ENCODE measurements at places on chromosomes 13 and 19.

- DNase-seq = no peak
Measured at GRCh38 chr13:48615049-48615448, 38.7 kb upstream of the CYSLTR2 start.

DNA sequence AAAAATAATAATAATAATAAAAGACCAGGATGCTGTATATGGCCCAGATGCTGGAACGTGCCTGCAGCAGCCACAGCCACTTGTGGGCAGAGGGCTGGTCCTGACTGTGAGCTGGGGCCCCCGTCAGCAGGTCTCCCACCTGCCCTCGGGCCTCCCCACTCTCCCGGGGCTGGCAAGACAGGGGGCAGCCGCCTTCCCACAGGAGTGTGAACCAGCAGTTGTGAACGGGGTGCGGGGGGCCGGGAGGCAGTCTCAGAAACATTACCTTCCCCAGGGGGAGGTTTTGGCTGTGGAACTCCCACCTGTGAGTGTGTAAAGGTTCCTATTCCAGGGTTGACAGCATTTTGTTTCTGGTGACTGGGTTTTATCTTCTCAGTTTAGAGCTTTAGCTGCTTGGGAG is 151.4 kb downstream of the KDM4B start:
- DNase-seq = no peak

DNA sequence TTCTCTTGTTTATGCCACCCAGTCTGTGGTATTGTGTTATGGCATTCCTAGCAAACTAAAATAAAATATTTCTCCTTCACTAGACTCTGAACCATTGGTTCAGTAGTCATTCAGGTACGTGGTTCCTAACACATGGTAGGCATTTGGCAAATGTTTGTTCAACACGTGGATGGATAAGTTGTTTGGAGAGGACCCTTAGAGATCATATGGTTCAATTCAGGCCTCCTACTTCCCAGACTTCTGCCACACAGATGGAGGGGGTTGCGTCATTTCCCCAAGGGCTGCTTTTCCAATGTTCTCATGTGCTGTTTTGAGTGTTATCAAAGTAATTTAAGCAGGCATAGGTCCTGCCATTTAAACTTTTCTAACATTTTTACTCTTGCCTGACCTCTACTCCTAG is 6.7 kb downstream of the CXCL17 start:
- DNase-seq = no peak

GRCh38 chr13:77857531-77858209 is 61.0 kb downstream of the EDNRB start:
- no peak for DNase-seq

DNA sequence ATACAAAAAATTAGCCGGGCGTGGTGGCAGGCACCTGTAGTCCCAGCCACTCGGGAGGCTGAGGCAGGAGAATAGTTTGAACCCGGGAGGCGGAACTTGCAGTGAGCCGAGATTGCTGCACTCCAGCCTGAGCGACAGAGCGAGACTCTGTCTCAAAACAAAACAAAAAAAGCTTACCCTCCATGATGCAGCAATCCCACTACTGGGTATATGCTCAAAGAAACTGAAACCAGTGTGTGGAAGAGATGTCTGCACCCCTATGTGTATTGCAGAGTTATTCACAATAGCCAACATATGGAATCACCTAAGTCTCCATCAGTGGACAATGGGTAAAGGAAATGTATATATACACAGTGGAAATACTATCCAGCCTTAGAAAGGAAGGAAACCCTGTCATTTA is 19.6 kb upstream of the TTYH1 start:
- no peak for DNase-seq

DNA sequence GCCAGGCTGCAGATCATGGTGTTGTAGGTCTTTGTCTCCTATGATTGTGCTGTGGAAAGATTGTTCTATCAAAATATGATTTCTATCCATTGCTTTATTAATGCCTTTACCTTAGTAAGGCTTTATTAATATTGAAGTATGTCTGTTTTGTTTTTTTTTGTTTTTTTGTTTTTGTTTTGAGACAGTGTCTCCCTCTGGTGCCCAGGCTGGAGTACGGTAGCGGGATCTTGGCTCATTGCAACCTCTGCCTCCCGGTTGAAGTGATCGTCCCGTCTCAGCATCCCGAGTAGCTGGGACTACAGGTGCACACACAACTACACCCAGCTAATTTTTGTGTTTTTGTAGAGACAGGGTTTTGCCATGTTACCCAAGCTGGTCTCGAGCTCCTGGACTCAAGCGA is 7.7 kb downstream of the IRGC start:
- no peak for DNase-seq

DNA sequence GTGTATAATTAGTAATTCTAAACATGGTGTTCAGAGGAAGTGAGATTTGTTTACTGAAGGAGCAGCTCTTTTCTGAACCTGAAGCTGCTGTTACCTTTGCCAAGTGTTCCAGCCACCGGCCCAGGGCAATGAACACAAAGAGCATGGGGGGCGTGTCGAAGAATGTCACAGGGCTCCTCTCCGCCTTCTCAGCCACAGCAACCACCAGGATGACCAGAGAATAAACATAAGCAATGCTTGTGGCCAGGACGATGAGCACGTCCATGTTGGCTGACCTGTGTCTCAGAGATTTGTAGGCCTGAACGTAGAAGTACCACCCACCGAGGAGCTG is 53.1 kb downstream of the ATP7B start:
- no peak for DNase-seq

GRCh38 chr19:24078680-24079079 is 8.3 kb upstream of the ZNF254 start:
- no peak for DNase-seq

DNA sequence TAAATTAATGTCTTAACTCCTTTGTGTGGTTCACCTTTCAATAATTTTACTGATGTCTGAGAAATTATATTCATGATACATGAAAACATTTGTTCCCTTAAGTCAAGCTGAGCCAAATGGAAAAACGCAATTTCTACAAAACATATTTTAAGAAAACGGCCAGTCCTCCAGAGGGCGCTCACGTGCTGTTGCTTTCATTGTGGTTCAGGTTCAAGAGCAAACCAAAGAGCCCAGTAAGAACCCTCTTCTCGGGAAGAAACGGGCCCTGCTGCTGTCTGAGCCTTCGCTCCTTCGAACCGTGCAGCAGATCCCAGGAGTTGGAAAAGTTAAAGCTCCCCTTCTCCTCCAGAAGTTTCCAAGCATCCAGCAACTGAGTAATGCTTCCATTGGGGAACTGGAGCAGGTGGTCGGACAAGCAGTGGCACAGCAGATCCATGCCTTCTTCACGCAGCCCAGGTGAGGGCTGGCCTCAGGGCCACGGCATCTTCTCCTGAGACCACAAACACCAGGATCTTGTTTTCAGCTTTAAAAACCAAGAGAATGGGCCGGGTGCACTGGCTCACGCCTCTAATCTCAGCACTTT is 4.3 kb downstream of the FAAP24 start:
- DNase-seq = peak; percentile 12

DNA sequence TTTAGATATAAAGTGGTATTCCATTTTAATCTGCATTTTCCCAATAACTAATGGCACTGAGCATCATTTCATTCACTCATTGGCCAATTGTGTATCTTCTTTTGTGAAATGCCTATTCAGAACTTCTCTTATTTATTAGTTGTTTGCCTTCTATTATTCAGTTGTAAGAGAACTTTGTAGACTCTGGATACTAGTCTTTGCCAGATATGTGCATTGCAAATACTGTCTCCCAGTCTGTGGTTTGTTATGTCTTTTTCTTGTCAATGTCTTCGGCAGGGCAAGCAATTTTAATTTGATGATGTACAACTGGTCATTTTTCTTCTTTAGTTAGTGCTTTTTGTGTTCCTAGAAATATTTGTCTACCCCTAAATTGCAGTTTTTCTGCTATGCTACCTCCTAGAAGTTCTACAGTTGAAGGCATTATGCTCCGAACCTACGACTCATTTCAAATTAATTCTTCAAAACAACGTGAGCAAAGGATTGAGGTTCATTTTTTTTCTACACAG is 115.9 kb downstream of the TSHZ3 start:
- DNase-seq = no peak

- DNase-seq = no peak
Measured at GRCh38 chr13:20607015-20607414, 40.1 kb downstream of the IFT88 start.

DNA sequence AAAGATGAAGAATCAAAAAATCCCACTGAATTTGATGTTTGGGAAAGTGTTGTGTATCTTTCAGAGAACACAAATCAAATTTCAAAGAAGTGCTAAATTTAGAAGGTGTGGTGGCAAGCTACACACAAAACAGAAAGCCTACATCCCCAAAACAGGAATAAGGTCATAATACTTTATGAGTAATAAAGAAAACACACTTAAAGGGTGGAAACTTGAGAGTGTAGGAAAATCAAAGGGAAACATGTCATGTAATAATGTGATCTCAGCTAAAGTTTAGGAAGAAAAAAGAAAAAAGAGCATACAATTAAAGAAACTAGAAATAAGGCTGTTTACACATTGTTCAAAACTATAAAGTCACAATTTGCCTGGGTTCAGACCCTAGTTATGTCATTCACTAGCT is 668.7 kb downstream of the PCDH17 start:
- no peak for DNase-seq

DNA sequence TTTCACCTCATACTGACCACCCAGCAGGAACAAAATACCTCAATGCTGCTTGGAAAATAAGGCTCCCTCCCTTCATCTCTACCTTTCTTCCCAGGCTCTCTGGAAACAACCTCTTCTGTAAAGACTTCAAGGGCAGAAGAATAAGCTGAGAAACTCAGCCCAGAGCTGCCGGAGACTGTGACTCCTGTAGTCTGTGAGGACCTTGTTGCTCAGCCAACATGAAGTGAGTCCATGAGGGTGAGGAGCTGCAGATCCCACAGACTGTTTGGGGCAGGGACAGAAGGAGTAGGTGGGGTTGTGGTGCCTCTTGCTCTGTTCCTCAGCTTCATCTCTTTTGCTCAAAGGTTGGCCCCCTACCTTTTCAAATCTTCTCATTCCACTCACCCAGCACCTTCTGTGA is 7.8 kb downstream of the LILRA5 start:
- no peak for DNase-seq

DNA sequence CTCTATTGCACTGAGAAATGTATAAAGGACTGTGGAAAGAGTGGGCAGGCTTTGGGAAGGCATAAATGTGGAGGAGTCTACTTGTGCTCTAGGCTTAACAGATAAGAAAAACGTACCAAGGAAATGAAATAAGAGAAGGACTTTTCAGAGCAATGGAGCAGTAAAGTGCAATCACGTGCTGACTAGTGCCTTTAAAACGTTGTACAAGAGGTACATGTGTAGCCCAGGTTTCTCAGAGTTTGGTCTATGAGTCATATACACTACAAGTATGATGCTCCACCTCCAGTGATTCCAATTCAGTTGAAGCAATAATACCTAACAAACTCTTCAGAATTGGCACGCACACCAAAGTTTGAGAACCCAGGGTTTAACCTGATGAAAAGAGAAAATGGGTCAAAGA is 13.4 kb upstream of the FNDC3A start:
- DNase-seq = no peak

- no peak for DNase-seq
Measured at GRCh38 chr13:53197424-53197823, 168.8 kb downstream of the OLFM4 start.

GRCh38 chr13:27461940-27462584 is 11.7 kb upstream of the MTIF3 start:
- DNase-seq = no peak

DNA sequence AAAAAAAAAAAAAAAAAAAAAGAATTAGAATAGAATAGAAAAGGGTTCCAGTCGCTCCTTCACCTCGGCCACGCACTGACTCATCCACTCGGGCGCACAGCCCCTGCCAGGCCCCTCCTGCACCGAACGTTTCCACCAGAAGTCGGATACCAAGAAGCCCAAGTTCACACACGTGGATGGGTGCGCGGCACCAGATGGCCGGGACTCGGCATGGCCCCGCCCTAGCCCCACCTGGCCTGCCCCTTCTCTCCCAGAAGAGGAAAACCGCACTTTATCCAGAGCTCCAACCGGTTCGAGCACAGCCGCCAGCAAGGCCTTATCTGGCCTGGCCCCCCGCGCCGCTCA is 5.9 kb downstream of the PRR36 start:
- DNase-seq = no peak

GRCh38 chr19:52101866-52102562 is 6.4 kb upstream of the ZNF841 start:
- no peak for DNase-seq

- DNase-seq = no peak
Measured at GRCh38 chr19:13978351-13979243, 26.3 kb downstream of the DCAF15 start.

- DNase-seq = no peak
Measured at GRCh38 chr13:35856721-35857364, 274.3 kb downstream of the DCLK1 start.

- DNase-seq = no peak
Measured at GRCh38 chr13:110610955-110611595, 4.3 kb upstream of the NAXD start.

GRCh38 chr19:48196933-48197665 is 26.6 kb downstream of the ZSWIM9 start:
- DNase-seq = no peak

DNA sequence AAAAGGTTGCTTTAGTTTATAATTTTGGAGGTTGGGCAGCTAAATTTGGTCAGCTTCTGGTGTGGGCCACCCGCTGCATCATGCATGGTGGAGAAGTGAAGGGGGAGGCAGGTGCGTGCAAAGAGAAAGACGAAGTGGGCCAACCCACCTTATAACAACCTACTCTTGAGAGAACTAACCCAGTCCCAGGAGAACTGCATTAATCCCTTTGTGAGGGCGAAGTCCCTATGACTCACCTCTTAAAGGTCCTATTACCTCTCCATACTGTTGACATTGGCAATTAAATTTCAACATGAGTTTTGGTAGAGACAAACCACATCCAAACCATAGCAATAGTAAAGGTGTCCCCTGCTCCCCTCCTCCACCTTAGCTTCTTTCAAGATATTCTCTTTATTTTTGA is 7.7 kb upstream of the FGF9 start:
- DNase-seq = peak; percentile 32

DNA sequence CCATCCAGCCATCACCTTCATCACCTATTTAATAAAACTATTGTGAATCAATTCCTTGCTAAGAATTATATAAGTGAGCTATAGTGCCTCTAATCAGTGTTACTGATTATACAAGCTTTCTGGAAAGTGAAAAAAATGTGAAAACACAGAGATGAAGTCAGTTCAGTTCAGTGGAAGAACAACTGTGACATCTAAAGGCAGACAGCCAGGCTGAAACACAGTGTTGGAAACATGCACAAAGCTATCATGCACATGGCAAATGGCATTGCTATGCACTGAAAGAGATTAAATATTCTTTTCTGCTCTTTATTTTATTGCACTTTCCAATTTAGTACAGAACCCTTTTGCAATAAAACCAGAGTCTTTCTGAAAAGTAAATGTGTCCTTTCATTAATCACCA is 294.0 kb downstream of the RBM26 start:
- DNase-seq = no peak

- DNase-seq = no peak
Measured at GRCh38 chr13:22126433-22127021, 455.7 kb downstream of the FGF9 start.

- DNase-seq = no peak
Measured at GRCh38 chr13:105193026-105193425, 1342.4 kb downstream of the EFNB2 start.

Measured in SHP77 treated with DMSO at 0.1 percent for 48 hours (cell line).